ENCODE measurements at places on chromosomes 5 and 9. TPM values are rescaled to one million over a fixed set of nuclear protein-coding genes. Genes with fewer than 3 reads are reported as not detected.

GOLM1 gene
- 745 TPM for total RNA-seq

HSD17B3 gene
- total RNA-seq, result 0.57 TPM

CATSPER3 gene
- 0.36 TPM for total RNA-seq

CCIN gene
- 1.9 TPM for total RNA-seq

HACD4 gene
- 1.2 TPM for total RNA-seq
